ENCODE measurements at places on chromosomes 16 and 17. TPM values are rescaled to one million over a fixed set of nuclear protein-coding genes. Genes with fewer than 3 reads are reported as not detected.

Gene TNFRSF13B
- not detected for total RNA-seq

Gene CDT1
- total RNA-seq = 0.70 TPM

Gene ZNF423
- total RNA-seq = 4.6 TPM

Gene FHOD1
- total RNA-seq = 18.0 TPM

Gene TBC1D3D
- total RNA-seq = not detected

DNA sequence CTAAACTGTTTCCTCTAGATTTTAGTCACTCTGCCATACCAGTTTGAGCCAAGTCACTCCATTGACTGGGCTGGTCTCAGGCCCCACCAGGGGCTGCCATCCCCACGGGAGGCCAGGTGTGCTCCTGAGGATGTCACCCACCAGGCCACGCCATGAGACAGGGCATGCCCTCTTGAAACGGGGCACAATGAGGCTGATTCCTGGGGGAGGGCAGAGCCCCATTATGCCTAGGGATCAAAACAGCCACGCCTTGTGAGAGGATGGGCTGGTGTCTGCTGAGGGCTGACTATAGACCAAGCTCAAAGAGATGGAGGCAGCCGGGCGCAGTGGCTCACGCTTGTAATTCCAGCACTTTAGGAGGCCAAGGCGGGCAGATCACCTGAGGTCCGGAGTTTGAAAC, 21.5 kb downstream of the GINS2 start:
- no peak for DNase-seq

GRCh38 chr17:53560953-53561352, 261.8 kb upstream of the KIF2B start:
- DNase-seq = no peak

DNA sequence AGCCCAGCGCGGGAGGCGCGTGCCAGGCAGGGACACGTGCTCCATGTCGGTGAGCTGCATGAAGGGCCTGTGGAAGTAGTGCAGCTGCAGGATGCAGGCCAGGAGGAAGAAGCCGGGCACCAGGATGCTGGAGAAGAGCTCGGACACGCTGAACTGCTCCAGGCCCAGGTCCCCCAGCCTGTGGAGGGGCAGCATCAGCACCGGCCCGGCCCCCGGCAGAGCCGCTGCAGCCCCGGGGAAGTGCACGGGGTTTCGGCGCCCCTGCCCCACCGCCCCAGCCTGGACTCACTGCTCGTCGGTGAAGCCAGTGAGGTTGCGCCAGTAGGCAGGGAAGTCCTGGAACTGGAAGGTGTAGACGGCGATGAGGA, 28.0 kb downstream of the CTU2 start:
- DNase-seq = no peak

GRCh38 chr16:89449726-89450335, 40.5 kb downstream of the ANKRD11 start:
- no peak for DNase-seq

GRCh38 chr17:285751-286422, 66.7 kb downstream of the RPH3AL start:
- DNase-seq = peak; percentile 14

DNA sequence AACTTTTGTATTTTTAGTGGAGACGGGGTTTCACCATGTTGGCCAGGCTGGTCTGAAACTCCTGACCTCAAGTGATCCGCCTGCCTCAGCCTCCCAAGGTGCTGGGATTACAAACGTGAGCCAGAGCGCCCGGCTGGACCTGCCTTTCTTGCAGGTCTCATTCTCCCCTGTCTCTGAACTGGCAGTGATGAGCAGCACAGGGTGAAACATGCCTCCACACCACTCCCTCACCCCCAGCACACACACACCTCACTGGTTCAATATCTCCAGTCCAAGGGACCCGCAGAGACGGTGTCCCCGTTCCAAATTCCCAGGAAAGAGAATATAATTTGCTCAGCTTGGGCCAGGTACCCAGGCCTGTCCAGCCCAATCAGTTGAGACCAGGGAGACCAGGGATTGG, 23.3 kb downstream of the SLC5A11 start:
- no peak for DNase-seq

DNA sequence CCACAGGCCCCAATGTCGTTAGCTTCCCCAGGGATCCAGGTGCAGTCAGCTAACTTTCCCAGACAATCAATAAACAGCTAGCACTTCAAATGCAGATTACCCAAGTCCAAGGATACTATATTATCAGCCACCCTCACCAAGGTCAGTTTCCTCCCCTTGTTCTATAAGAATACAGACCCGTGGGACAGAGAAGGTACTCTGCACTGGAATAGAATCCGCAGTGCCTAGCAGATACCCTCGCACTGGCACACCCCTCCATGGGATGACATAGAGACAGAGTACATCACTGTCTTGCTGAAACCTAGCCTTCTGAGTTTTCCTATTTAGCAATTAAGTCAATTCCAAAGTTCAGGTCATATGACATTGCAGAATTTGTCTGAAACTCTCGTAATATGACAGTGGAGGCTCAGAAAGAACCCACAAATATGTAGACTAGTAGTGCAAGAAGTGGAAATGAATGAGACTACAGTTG, 40.0 kb upstream of the ABCA10 start:
- no peak for DNase-seq

DNA sequence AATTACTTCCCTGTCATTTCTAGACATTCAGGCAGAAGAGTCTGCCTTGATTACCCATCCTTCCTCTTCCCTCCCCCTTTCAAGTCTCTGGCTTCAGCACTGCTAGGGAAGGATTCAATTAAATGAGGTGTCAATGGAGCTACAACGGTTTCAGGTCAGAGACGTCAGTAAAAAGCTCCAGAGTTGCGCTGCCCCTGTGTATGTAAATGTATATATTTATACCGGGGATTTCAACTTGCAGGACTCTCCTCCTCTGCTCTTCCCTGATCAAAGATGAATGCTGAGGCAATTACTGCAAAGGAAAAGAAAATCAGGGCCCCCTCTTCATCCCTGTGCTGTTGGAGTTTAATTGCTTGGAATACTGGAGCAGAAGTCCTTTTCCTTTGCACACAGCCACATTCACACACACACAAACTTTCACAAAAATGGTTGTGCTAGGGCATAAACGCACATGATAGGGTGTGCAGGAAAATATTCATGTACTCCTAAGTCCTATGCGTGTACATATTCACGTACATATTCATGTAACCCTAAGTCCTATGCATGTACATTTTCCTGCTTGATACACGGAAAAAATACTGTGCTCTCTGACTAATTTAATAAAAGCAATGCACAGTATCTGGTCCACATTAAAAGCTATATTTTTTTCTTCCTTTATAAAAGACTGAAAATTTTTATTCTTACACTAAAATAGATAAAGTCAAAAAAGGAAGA, 129.7 kb upstream of the PMFBP1 start:
- DNase-seq = no peak

DNA sequence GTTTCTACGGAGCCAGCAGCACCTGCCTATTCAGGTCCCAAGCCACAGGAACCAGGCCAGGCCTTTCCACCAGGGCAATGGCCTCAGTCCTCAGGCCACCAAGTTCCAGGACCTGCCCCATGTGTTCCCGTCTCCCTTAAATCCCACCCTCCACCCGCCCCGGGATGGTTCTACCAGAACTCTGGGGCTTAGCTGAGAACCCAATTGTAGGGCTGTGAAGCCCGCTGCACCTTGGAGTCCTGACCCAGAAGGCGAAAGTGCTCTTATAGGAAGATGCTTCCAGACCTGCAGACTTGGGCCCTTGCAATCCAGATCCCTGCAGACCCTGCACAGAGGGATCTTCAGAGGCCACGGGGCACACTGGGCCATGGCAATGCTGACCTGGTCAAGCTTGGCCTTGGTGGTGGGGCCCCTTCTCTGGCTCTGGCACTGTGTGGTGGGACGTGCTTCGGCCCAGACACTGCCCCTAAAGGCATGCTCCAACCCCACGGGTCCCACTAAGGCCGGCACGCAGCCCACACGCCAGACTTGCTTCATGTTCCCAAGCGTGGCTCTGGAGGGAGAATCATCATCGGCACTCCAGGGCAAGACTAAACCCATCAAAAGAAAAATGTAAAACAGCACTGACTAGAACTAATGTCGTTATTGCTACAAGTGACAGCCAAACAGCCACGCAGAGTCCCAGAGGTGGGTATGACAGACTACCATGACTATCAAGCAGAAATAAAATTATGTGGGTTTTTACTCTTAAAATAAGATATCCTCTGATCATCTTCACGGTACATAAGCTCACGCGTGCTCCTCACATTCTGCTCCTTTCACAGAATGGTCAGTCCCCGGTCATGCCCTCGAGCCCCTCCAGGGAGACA, 41.3 kb upstream of the ATP2A3 start:
- DNase-seq = no peak

GRCh38 chr16:50246299-50247122, 19.8 kb upstream of the ADCY7 start:
- peak; percentile 50 for DNase-seq

DNA sequence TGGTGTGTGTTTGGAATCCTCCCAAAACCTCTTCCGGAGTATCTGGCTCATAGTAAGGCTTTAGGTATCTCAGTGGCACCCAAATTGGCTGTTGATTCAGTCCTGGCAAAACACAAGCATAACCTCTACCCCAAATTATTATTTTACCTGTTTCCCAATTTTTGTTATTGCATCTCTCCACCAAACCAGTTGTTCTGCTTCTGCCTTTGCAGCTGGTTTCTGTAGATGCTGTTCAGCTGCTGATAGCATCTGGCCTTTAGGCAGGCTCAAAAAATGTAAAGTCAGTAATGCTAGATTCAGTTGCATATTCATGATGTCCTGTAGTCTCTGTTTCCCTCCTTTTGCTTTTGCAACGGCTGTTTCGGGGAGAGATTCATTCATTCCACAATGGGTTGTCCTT, 33.8 kb downstream of the ATF7IP2 start:
- no peak for DNase-seq

DNA sequence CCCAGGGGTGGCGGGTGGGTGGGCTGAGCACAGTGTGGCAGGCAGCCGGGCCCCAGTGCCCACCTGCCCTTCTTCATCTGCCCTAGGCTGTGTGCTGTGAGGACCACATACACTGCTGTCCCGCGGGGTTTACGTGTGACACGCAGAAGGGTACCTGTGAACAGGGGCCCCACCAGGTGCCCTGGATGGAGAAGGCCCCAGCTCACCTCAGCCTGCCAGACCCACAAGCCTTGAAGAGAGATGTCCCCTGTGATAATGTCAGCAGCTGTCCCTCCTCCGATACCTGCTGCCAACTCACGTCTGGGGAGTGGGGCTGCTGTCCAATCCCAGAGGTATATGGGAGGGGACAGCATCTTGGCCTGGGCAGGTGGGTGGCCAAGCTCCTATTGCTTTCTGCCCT, 6.4 kb downstream of the GRN start:
- no peak for DNase-seq

GRCh38 chr17:55384643-55385232, 36.9 kb downstream of the MMD start:
- DNase-seq = no peak

GRCh38 chr16:7137560-7138330, 194.9 kb upstream of the RBFOX1 start:
- DNase-seq = no peak

DNA sequence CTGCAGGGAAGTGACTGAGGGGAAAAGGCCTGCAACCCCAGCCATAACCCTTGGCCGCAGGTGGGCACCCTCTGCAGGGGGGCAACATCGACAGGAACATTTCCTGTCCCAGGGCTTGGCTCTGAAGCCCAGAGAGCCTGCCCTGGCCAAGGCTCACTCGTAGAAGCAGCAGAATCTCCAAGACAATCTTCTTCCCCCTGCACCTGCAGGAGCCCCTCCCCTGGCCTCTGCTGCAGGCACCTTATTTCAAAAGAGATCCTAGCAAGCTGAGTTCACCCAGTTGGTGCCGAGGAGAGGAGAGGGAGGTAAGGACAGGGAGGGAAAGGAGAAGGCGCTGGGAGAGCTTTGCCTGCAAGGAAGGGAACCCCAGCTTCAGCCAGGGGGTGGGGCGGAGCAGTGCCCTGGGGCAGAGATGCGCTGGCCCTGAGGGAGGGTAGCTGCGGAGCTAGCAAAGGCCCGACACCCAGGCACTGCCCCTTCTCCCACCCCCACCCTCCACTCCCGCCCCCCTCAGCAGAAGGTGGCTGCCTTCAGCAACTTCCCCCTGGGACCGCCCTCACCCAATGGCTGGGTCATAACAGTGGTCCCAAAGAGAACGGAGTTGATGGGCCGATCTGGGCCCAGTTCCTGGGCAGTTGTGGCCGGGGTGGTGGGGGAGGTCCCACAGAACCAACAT, 104.3 kb upstream of the TNRC6C start:
- no peak for DNase-seq

DNA sequence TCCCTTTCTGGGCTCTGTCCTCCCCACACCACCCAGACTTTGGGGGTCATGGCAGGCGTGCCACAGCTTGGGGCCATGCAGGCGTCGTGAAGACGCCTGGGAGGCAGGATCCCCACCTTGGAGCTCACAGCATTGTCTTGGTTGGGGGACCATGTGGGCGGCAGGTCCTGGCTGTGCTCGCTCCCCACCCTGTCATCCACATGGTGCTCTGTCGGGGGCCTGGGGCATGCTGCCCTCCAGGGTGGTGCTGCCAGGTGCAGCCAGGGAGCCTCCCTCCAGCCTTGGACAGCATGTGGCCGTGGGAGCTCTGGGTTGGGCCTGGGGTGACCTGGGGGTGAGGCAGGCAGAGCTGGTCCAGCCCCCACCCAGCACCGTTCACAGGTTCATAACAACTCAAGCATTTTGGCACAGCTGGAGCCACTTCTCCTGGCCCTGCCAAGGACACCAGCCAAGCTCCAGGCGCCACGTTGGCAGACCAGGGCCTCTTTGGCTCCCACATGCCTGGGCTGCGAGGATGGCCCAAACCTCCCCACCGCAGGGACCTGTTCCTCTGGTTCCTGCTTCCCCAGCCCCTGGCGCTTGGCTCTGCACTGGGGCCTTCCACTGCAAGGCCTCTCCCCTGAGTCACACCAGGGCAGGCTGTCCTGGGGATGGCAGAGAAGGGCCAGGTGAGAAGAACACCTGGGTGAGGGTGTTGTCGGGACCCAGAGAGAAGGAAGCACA, 15.1 kb upstream of the ATP6V0C start:
- DNase-seq = peak; percentile 77

DNA sequence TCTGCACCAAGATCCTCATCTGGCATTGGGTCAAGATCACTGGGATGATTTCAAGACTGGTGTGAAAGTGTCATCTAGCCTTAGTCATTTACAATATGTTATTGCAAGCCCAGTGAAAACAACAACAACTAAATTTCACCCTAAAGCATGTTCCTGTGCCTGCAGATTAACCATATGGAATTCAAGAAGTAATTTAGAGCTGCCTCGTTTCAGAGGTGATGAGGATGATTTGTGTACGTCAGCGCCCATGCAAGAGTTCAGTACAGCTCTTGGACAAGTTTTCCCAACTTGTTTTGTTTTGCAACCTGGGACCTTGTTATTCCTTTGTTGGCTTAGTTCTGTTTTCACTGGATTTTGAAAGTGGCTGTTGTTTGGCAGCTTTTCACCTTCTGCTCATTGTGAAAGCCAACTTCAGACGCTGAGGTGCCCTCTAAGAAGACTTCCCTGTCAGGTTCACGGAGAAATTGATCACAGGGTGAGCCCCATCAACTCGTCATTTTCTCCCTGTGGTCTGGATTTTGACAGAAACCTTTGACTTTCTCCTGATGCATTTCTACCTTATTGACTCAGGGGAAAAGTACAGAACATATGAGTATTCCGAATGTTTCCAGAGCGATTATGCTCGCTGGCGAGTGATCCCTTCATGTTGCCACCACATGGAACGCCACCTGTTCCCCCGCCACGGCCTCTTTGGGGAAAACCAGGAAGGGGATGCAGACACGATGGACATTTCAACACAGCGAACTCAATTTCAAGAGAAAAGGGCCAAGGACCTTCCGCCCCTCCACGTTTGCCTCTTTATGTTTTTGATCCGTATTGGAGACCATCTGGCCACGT, 85.6 kb downstream of the FOXL1 start:
- DNase-seq = no peak
